ENCODE measurements at places on chromosomes 2 and 18. TPM values are rescaled to one million over a fixed set of nuclear protein-coding genes. Genes with fewer than 3 reads are reported as not detected.

DNA sequence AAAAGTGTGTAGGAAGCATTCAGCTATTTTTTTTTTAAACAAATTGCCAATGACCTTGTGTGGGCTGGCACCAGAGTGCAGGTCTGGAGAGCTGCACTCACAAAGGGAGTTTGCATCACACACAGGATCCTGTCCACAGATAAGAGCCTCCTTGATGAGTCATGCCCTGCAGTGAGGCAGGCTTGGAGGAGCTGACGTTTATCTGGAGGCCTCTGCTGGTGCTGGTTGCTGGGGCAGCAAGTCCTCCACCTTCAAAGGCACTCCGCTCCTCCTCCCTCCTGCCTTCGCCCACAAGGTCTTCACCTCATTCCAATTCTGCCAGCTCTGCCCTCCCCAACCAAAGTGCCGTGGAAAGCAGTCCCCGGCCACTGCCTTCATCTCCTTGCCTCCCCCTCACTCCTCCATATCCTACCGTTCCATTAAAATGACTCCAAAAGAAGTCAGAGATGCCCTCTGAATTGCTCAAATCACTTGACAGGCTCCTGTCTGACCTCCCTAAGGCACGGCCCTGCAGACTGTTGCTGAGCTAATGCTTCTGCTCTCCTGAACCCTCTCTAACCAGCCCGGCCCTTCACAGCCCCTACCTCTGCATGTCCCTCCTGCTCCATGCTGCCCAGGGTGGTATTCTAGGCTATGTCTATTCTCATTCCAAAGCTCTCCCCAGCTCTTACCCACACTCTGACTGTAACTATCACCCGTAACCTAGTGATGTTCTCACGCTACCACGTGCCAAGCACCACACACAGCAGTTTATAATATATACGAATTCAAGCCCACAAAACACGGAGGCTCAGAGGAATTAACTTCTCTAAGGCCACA lies 30.9 kb downstream of the LONRF2 start:
- 0 out of 2 replicates have a peak overlapping the region, but pooled peaks have one; percentile 8 for H3K4me3 ChIP-seq
- H3K27ac ChIP-seq, result peak overlapping the region; percentile 96
- peak; percentile 92 for DNase-seq
- no peaks in the 10 kb centered on the region for H3K36me3 ChIP-seq
- peaks cover 41% of the 10 kb centered on the region for H3K4me1 ChIP-seq

DNA sequence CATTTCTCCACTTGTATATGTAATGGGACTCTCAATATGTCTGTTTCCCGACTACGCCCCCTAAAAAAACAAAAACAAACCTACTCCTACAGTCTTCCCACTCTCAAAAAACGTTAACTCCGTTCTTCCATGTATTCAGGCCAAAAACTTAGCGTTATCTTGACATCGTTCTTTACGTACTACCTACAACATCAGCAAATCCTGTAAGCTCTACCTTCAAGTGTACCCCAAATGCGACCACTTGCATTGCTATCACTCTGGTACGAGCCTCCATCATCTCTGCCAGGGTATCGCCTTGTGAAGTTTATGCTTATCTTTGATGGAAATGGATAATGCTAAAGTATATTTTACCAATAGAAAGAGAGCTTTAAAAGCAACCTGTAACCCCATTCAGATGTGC lies 479 bp downstream of the GPATCH11 start:
- no peaks in the 10 kb centered on the region for H3K27me3 ChIP-seq
- peaks cover 29% of the 10 kb centered on the region for H3K4me1 ChIP-seq
- H3K27ac ChIP-seq, result no peak overlapping the region
- H3K36me3 ChIP-seq, result peaks cover 9% of the 10 kb centered on the region

Gene PGAP1
- 4.5 TPM for total RNA-seq

Gene TMEM200C
- total RNA-seq, result 6.5 TPM

Gene DNAH6
- total RNA-seq, result not detected

Gene EVX2
- not detected for total RNA-seq

GRCh38 chr2:191719261-191719660 lies 41.3 kb downstream of the NABP1 start:
- no peaks in the 10 kb centered on the region for H3K4me1 ChIP-seq
- no peaks in the 10 kb centered on the region for H3K36me3 ChIP-seq
- H3K27me3 ChIP-seq, result no peaks in the 10 kb centered on the region
- H3K27ac ChIP-seq, result no peak overlapping the region
- H3K4me3 ChIP-seq, result no peak overlapping the region

GRCh38 chr2:226115102-226115831 lies 684.4 kb downstream of the IRS1 start:
- H3K36me3 ChIP-seq, result no peaks in the 10 kb centered on the region
- peaks cover 58% of the 10 kb centered on the region for H3K4me1 ChIP-seq
- peak overlapping the region; percentile 99 for H3K27ac ChIP-seq
- H3K27me3 ChIP-seq, result no peaks in the 10 kb centered on the region
- peak; percentile 98 for DNase-seq

DNA sequence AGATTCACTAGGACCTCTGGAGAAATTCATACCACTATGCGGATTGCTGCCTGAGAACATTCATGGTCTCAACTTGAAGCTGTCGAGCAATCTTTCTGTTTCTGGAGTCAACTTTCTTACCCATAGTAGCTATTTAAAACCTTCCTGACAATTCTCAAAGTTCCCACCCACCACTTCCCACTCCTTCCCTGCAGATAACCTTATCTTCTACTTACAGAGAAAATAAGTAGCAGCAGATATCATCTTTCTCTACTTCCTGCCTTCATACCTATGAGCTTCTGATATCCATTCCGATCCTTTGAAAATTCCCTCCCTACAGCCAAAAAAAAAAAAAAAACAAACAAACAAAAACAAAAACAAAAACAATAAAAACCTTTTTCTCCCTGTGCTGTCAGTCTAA lies 81.2 kb upstream of the CYRIA start:
- H3K36me3 ChIP-seq, result no peaks in the 10 kb centered on the region
- no peaks in the 10 kb centered on the region for H3K4me1 ChIP-seq
- no peak overlapping the region for H3K4me3 ChIP-seq
- no peak overlapping the region for H3K27ac ChIP-seq

DNA sequence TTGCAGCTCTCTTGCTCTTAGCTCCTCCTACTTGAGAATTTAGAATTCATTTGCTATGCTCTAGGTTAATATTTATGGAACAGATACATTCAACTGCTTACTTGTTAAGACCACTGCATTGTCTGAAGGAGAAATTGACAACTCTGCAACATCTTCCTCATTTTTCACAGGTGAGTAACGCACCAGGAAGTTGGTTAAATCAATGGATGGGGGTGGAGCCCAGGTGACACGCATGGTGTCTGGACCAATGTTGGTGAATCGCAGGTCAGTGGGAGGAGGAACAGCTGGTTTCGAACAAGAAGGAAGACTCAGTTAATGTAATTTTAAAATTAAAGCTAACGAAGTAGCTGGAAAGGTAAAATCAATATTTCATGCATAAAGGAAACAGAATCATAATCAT lies 44.3 kb downstream of the FN1 start:
- no peaks in the 10 kb centered on the region for H3K4me1 ChIP-seq
- no peak overlapping the region for H3K27ac ChIP-seq
- DNase-seq, result peak; percentile 25
- no peaks in the 10 kb centered on the region for H3K27me3 ChIP-seq
- no peak overlapping the region for H3K4me3 ChIP-seq

Gene C1GALT1C1L
- not detected for total RNA-seq

- no peak overlapping the region for H3K27ac ChIP-seq
- no peaks in the 10 kb centered on the region for H3K36me3 ChIP-seq
- H3K4me3 ChIP-seq, result no peak overlapping the region
- no peaks in the 10 kb centered on the region for H3K4me1 ChIP-seq
- H3K27me3 ChIP-seq, result no peaks in the 10 kb centered on the region
Measured at GRCh38 chr2:124145982-124146381, 120.9 kb downstream of the CNTNAP5 start.

- DNase-seq, result no peak
- H3K4me1 ChIP-seq, result peaks cover 10% of the 10 kb centered on the region
- H3K27ac ChIP-seq, result no peak overlapping the region
- no peak overlapping the region for H3K4me3 ChIP-seq
Measured at GRCh38 chr2:212770240-212770639, 231.6 kb upstream of the ERBB4 start.

Gene LIPG
- 9.1 TPM for total RNA-seq

Gene MAP3K19
- not detected for total RNA-seq

Gene SDC1
- total RNA-seq, result 362 TPM

- no peaks in the 10 kb centered on the region for H3K36me3 ChIP-seq
- no peak for DNase-seq
- no peak overlapping the region for H3K27ac ChIP-seq
- H3K27me3 ChIP-seq, result no peaks in the 10 kb centered on the region
Measured at GRCh38 chr2:48132271-48132625, 225.9 kb upstream of the FBXO11 start.

GRCh38 chr18:50559752-50560680 lies at the start of gene MAPK4:
MAPK4 (plus strand) TSS chr18:50560087; CDS start chr18:50663959, 103,872 bp downstream.
- H3K27ac ChIP-seq, result no peak within 1 kb of the TSS
- no peak for DNase-seq
- no peak within 1 kb of the TSS for H3K4me3 ChIP-seq
- H3K4me1 ChIP-seq, result no peaks in the 10 kb centered on the region
- H3K36me3 ChIP-seq, result no peaks in the 10 kb centered on the region

DNA sequence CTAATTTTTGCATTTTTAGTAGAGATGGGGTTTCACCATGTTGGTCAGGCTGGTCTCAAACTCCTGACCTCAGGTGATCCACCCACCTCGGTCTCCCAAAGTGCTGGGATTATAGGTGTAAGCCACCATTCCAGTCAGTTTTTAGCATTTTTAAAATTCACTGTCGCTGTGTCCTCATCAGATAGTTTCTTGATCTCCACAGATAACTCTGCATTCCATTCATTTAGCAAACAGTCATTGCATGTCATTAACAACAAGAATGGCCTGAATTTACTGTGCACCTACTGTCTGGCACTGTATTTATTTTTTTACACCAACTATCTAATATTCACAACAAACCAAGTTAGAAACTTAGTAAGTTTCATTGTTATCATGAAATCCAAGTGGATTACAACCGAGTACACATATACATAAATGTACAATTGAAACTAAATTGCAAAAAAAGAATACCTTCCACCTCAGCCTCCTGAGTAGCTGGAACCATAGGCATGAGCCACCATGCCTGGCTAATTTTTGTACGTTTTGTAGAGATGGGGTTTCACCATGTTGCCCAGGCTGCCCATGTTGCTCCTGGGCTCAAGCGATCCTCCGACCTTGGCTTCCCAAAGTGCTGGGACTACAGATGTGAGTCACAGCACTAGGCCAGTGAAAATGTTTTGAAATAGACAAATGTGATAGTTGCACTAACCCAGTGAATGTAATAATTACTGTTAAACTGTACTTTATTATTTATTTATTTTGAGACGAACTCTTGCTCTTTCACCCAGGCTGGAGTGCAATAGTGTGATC lies 4.3 kb downstream of the MCEE start:
- H3K36me3 ChIP-seq, result peaks cover 6% of the 10 kb centered on the region
- peaks cover 17% of the 10 kb centered on the region for H3K4me1 ChIP-seq
- no peaks in the 10 kb centered on the region for H3K27me3 ChIP-seq
- no peak overlapping the region for H3K27ac ChIP-seq

GRCh38 chr2:86140969-86141392 lies 34.9 kb downstream of the PTCD3 start:
- H3K4me1 ChIP-seq, result no peaks in the 10 kb centered on the region
- H3K27ac ChIP-seq, result no peak overlapping the region
- no peaks in the 10 kb centered on the region for H3K27me3 ChIP-seq
- DNase-seq, result no peak
- peaks cover 69% of the 10 kb centered on the region for H3K36me3 ChIP-seq

DNA sequence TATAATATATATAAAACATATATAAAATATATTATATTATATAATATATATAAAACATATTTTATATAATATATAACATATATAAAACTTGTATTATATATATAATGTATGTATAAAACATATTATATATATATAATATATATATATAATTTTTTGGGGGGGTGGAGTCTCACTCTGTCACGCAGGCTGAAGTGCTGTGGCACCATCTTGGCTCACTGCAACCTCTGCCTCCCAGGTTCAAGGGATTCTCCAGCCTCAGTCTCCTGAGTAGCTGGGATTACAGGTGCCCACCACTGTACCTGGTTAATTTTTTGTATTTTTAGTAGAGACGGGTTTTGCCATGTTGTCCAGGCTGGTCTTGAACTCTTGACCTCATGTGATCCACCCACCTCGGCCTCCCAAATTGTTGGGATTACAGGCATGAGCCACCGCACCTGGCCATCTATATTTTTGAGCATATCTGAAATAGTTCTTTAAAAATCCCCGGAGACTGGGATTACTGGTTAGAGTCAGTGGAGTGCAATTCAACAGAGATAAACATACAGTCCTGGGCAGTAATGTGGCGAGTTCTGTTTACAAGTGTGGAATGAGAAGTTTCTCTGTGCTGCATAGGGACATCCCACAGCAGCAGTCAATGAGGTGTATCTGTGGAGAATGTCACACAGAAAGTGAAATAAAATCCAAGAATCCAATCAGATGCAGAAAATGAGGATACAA lies 208.4 kb downstream of the MYCN start:
- no peak for DNase-seq
- H3K36me3 ChIP-seq, result no peaks in the 10 kb centered on the region
- no peaks in the 10 kb centered on the region for H3K27me3 ChIP-seq
- no peaks in the 10 kb centered on the region for H3K4me1 ChIP-seq
- no peak overlapping the region for H3K4me3 ChIP-seq

DNA sequence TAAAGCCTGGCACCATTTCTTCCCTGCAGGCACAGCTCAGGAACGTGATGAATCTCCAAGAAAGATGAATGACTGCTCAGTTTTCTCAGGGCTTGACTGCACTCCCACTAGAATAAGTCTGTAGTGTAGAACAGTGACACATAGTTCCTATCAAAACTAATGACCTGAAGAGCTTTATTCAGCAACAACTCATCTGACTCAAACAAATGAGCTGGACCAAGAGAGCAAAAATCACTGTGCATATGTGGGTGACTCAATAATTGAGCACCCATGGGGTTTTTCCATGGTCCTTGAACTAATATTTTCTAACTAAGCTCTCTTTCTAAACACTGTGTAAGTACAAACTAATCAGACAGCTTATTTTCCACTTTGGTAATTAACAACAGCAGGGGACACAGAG lies 61.1 kb upstream of the XDH start:
- no peak overlapping the region for H3K27ac ChIP-seq
- no peak overlapping the region for H3K4me3 ChIP-seq
- no peaks in the 10 kb centered on the region for H3K36me3 ChIP-seq
- no peak for DNase-seq
- H3K4me1 ChIP-seq, result no peaks in the 10 kb centered on the region

GRCh38 chr2:121175326-121175725 lies 109.7 kb downstream of the TFCP2L1 start:
- H3K27me3 ChIP-seq, result no peaks in the 10 kb centered on the region
- DNase-seq, result no peak
- no peaks in the 10 kb centered on the region for H3K36me3 ChIP-seq

GRCh38 chr2:85185431-85185940 lies 52.3 kb downstream of the TCF7L1 start:
- no peaks in the 10 kb centered on the region for H3K27me3 ChIP-seq
- H3K27ac ChIP-seq, result no peak overlapping the region
- H3K36me3 ChIP-seq, result no peaks in the 10 kb centered on the region
- DNase-seq, result no peak

- DNase-seq, result no peak
- H3K27me3 ChIP-seq, result no peaks in the 10 kb centered on the region
- no peak overlapping the region for H3K4me3 ChIP-seq
- H3K4me1 ChIP-seq, result peaks cover 19% of the 10 kb centered on the region
- H3K36me3 ChIP-seq, result no peaks in the 10 kb centered on the region
Measured at GRCh38 chr2:37917281-37918228, 7.5 kb upstream of the RMDN2 start.

GRCh38 chr18:24585996-24586566 lies 125.6 kb downstream of the HRH4 start:
- no peak for DNase-seq
- no peaks in the 10 kb centered on the region for H3K36me3 ChIP-seq
- H3K4me1 ChIP-seq, result no peaks in the 10 kb centered on the region
- peaks cover 74% of the 10 kb centered on the region for H3K27me3 ChIP-seq
- no peak overlapping the region for H3K4me3 ChIP-seq

- H3K27me3 ChIP-seq, result no peaks in the 10 kb centered on the region
- peak; percentile 89 for DNase-seq
- H3K4me3 ChIP-seq, result peak overlapping the region; percentile 23
- no peak overlapping the region for H3K27ac ChIP-seq
- H3K36me3 ChIP-seq, result no peaks in the 10 kb centered on the region
Measured at GRCh38 chr2:119389615-119390306, 23.0 kb downstream of the DBI start.

Measured in PC-3 (cell line).